ENCODE measurements at places on chromosomes 16 and 17.

- DNase-seq = no peak
Measured at GRCh38 chr16:12010388-12011251, 34.1 kb downstream of the SNX29 start.

GRCh38 chr16:76176153-76176552, 101.0 kb upstream of the CNTNAP4 start:
- no peak for DNase-seq

- no peak for DNase-seq
Measured at GRCh38 chr17:68710035-68710780, 109.0 kb upstream of the FAM20A start.

GRCh38 chr16:86093801-86094750, 195.1 kb downstream of the IRF8 start:
- no peak for DNase-seq

DNA sequence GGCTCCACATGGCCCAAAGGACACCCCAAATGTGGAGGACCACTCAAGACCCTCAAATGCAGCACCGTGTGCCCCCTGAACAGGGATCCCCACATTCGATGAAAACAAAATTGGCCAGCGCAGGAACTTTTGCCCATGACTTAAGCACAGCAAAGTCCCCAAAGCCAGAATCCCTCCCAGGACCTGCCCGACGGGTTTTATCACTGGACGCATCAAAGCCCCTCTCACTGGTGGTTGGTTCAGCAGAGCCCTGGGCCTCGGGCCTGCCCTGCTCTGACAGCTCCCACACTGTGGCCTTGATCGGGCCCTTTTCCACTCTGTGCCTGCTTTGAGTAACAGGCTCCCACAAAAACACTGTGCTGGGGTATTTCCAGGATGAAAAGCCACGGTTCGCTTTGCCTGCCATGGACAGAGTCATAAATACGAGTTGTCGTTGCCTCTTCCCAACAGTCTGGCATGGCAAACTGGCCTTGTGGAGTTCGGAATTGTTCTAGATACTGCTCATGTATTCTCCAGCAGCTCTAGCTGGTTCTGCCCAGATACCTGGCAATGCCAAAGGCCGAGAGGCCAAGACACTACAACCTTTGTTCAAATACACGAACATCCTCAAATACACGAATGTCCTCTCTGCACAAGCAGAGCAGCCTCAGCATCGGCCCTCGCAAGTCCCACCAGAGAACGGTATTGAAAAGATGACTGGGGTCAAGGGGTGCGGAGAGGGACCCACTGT, 46.4 kb downstream of the TBC1D16 start:
- DNase-seq = no peak

- DNase-seq = no peak
Measured at GRCh38 chr16:27859020-27859419, 204.5 kb downstream of the GSG1L start.

GRCh38 chr16:84175350-84176081, 11.3 kb downstream of the TAF1C start:
- peak; percentile 53 for DNase-seq

DNA sequence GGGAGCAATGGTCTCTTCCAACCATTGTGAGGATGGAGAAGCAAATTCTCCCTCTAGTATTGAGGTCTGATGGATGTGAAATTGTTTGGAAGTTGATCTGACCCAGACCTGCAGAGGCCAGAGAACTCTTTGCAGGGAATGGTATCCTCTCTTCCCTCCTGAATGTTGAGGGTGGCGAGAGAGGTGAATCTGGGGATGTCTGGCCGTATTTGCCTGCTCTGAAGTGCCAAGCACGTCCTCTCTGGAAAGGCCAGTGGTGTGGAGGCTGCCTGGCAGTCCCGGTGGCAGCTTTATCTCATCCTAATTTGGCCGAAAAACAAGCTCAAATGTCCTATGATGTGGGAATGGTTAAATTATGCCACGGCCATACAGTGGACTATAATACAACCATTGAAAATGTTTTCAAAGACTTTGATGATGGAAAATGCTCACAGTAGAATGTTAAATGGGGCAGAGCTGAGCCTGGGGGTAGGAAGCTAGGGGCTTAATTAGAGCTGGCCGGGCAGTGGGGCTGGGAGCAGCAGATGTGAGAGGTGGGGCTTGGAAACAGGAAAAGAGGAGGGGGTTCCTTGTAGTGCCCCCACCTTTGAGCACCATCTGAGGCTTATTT, 30.8 kb downstream of the WSCD1 start:
- DNase-seq = no peak

DNA sequence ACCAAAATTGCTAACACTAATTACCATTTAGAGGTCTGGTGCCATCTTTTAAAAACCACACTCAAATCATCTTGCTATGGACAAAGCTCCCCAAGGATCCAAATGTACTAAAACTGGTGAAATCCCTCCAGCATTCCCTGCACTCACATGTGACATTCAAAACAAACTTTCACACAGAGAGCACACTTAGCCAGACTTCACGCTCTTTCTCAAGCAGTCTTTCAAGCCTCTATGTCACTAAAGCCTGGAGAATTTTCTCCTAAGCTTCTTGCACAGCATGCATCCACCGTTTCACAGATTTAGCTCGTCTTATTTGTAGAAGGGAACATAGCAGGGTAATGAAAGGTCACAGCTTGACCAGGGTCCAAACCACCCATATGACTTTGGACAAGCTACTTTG, 19.3 kb downstream of the CMTM3 start:
- DNase-seq = no peak
